ENCODE measurements at places on chromosomes 3 and 15. TPM values are rescaled to one million over a fixed set of nuclear protein-coding genes. Genes with fewer than 3 reads are reported as not detected.
A peak's percentile ranks its signal among the peaks of the same experiment; 100 is the strongest.

- DNase-seq, result peak; percentile 69
Measured at GRCh38 chr15:63473999-63474809, 30.2 kb upstream of the USP3 start.

GRCh38 chr3:190538288-190538687 lies 24.4 kb downstream of the IL1RAP start:
- no peak for DNase-seq

DNA sequence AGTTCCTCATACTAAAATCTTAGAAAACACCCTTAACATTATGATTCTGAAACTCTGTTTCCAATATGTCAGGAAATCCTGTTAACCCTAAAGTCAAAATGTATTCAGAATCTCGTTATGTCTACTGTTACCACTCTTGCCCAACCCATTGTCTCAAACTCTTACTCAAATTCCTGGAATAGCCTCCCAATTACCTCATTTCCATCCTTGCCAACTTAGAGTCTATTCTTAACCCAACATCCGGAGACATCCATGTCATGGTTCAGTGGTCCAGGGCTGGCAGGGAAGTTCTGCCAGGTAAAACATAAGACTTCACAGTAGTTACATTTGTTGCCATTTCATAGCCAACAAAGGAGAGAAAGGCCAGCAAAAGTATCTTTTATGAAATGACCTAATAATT lies 593.9 kb downstream of the PYDC2 start:
- no peak for DNase-seq

DNA sequence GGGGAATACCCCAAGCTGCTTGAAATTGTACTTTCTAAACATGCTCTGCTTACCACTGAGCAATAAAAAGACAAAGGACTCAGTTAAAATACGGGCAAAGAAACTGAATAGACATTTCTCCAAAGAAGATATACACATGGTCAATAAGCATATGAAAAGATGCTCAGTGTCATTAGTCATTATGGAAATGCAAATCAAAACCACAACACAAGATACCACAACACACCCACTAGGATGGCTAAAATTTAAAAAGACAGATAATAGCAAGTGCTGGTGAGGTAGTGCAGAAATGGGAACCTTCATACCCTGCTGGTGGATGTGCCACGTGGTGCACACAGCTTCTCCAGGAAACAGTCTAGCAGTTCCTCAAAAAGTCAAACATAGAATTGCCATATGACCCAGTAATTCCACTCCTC lies 21.3 kb downstream of the LRIG1 start:
- DNase-seq, result no peak

GRCh38 chr3:160027541-160028195 lies 39.0 kb downstream of the IL12A start:
- DNase-seq, result no peak

GRCh38 chr15:35783203-35783602 lies 237.2 kb upstream of the DPH6 start:
- no peak for DNase-seq

GRCh38 chr3:69850849-69851248 lies 111.6 kb downstream of the MITF start:
- no peak for DNase-seq

DNA sequence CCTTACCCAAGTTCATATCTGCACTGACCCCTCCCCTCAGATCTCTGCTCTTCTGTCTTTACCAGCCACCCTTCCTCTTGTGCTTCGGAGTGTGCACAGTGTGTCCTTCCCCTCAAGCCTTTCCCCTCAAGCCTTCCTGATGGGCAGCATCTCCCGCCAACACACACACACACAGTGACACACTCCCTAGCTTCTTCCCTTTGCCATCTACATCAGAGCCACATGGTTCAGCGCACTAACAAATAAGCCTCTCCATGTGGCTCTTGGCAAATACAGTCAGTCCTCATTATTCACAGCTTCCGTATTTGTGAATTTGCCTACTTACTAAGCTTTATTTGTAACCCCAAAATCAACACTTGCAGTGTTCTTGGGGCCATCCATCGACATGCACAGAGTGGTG lies 37.5 kb downstream of the SH3BP5 start:
- DNase-seq, result no peak

DNA sequence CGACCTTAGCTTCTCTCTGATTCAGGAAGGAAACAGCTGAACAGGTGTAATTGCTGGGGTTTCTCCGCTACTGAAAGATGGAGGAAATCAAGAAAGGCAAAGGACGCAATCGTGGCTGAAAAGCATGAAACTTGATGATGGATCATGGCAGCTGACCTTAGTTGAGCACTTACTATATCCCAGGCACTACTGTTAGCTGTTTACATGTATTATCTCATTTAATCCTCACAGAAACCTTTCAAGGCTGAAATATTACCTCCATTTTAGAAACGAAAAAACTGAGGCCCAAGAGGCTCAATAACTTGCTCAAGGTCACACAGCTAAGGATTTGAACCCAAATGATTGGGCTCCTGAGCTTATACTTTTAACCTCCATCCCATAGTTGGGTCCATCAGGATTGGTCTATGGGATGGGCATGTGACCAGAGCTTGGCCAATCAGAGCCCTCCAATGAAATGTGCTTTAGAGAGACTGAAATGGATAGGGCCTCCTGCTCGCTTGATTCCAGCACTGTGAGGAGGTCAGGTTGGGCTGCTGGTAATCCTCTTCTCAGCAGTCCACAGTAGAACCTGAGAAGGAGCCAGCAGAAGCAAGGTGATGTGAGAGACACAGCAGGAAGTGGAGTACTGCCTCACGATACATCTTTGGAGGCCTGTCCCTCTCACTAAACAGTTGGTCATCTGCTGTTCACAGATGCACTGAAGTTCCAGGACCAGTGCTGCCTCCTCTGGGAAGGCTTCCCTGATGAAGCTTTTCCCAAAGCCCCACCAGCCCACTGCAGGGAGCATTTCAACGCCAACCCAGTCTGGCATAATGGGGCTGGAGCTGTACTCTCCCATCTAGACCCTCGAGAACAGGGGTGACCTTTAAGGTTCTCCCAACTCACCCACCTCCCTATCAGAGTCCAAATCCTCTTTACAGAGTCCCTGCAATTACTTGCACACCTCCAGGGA lies 10.4 kb downstream of the CLN6 start:
- DNase-seq, result no peak

DNA sequence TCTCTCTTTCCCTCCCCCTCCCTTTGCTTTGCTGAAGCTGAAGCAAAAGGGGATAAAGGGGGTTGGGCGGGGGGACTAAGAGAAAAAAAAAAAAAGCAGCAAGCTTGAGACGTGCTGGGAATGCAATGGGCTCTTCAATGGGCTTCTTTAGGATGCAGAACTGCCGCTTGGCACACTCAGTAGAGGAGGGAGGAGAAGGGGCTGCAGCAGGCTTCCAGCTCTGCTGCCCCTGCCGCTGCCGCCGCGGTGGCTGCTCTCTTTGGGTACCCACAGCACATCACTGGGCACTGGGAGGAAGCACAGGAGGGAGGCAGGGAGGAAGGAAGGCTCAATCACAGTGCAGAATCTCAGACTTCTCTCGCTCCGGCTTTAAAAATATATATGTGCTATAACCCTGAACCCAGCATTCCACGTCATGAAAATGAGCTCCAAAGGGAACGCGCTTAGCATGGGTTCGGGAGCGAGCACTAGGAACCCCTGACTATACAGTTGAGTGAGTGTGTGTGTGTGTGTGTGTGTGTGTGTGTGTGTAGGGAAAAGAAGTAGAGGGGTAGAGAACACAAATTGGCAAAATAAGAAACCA lies 3.5 kb downstream of the SLITRK3 start:
- no peak for DNase-seq

DNA sequence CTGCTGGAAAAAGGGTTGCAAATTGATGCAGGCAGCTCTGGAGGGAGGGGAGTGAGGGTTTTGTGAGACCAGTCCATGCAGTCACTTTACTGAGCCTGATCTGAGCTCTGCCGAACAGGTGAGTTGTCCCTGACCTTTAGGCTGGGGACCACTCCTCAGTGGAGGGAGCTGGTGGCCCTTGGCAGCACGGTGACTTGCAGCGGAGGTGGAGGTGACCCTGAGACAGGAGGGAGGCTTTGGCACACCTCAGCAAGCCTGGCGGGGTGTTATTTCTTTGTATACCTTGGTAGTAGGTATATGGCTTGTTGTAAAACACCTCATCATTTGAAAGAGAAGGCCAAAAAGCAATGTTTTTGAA lies 43.5 kb downstream of the FGD5 start:
- DNase-seq, result no peak

DNA sequence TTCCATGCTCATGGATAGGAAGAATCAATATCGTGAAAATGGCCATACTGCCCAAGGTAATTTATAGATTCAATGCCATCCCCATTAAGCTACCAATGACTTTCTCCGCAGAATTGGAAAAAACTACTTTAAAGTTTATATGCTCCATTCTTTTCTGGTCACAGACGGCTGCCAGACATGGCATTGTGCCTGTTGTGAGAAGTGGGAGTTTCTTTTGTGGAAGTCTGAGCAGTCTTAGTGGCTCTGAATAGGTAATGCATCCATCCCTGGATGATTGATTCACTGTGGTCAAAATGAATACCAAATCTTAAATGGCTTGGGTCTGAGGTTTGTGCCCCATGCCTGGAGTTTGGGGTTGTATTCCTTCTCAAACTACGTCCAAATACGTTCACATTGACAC lies 274.5 kb upstream of the AZI2 start:
- DNase-seq, result no peak

- no peak for DNase-seq
Measured at GRCh38 chr3:111571907-111572460, 23.2 kb downstream of the ZBED2 start.

Gene SKOR1
- total RNA-seq, result not detected

Gene PDE8A
- total RNA-seq, result 24.0 TPM

Gene POPDC2
- total RNA-seq, result 0.08 TPM

Gene TRA2B
- total RNA-seq, result 221 TPM

Gene ERICH6
- not detected for total RNA-seq

Gene LRRC31
- not detected for total RNA-seq

Gene DPPA2
- not detected for total RNA-seq

Gene PRSS50
- total RNA-seq, result not detected

Gene ATR
- total RNA-seq, result 26.0 TPM

Gene HTR3E
- not detected for total RNA-seq

Gene DUOX1
- not detected for total RNA-seq

Gene CA12
- 19.2 TPM for total RNA-seq

Gene GABRR3
- not detected for total RNA-seq

Measured in SK-MEL-5 (cell line).